Jurkat, Clone E6-1 (cell line): ENCODE measurements at places on chromosomes 1 and 21.

GRCh38 chr1:25757846-25758185 lies 42.2 kb upstream of the SELENON start:
- no peak for DNase-seq

DNA sequence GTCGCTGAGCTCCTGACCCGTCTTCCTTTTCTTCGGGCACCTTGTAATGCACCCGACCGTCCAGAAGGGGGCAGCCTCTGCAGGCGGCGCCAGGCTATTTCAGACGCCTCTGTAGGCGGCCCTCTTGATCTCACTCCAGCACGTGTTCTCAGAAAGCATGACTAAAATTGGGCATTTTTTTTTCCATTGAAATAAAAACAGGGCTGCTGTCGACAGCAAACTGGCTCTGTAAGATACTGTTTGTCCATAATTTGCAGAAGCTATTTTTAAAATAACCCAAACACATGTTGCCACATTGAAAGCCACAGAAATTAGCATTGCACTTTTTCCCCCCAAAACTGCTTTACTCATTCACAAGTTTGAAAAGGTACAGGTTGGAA lies 78.0 kb downstream of the STUM start:
- DNase-seq = peak; percentile 63

DNA sequence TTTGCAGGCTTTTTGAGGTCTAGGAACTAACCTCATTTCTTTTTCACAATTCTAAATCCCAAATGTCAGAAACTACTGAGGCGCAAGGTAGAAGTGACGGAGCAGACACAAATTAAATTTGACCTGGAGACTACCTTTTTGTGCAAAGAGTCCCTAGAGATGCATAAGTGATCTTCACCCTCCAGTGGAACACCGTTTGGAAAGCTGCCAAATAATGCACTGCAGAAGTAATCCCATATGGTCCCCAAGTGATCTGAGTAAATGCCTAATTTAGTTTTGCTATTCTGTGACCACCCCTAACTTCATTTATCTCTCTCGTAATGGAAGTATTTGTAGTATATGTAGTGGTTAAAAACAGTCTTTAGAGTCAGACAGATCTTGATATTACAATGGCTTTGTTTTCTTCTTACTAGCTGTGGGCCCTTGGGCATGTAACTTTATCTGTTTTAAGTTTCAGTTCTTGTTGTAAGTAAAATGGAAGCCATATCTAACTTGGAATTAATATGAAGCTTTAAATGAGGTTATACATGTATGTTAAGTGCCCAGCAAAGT lies 70.4 kb upstream of the IPO9 start:
- no peak for DNase-seq

- no peak for DNase-seq
These were observed 157.7 kb downstream of the TOMM20 start for GRCh38 chr1:234970731-234971476.

- DNase-seq = no peak
These were observed 47.0 kb downstream of the TSNAX start for GRCh38 chr1:231575472-231575871.

DNA sequence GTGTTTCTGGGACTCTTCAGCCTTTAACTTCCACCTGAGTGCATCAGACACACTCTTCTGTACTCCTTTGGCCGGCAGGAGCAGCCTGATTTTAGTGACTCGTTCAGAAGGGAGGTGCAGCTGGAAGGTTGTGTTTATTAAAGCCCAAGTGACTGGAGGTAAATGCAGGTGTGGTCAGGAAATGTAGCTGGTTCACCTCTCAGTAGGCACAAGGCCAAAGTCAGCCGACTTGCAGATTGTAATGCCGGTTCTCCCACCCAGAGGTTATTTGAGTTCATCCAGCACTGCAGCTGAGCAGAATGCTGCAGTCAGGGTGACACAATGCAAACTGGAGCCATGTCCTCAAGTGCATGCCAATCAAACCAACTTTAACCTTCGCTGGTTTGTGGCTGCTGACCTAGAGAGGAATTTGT lies 91.5 kb downstream of the SPATA46 start:
- DNase-seq = no peak

DNA sequence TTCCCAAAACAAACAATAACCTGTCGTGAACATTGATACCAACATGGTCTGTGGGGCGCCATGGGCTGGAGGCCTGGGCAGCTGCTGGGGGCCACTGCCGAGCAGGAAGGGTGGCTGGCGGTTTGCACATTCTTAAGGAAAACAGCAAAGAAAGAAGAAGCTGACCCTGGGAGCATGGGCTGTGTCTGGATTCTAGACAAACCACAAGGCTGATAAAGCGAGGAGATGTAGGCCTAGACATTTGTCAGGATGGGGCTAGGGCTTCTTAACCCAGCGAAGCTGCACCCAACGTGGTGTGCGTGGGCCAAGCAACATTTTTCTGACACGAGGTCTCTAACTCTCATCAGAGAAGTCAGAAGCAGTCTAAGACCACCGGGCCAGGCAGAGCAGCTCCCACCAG lies 322.1 kb upstream of the VAMP3 start:
- no peak for DNase-seq

- DNase-seq = no peak
These were observed 375.7 kb upstream of the CAMK1G start for GRCh38 chr1:209207701-209208286.

DNA sequence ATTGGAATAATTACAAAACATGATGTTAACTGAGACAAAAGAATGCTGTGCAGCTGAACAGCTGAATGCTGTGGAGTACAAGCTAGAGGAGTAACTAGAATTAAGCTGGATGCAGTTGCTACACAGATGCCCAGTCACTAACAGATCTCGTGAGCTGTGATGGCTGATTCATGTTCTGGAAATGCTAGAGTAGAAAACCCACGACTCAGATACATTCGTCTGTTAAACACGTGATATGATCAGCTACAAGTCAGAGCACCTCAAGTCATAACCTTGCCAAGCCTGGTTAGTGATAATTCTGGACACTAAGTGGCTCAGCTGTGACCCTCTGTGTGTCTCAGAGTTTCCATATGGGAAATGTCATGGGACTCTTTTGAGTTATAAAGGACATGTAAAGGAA lies 89.7 kb upstream of the ESRRG start:
- DNase-seq = no peak

- no peak for DNase-seq
These were observed 117.9 kb downstream of the SLC30A10 start for GRCh38 chr1:219810451-219810850.

DNA sequence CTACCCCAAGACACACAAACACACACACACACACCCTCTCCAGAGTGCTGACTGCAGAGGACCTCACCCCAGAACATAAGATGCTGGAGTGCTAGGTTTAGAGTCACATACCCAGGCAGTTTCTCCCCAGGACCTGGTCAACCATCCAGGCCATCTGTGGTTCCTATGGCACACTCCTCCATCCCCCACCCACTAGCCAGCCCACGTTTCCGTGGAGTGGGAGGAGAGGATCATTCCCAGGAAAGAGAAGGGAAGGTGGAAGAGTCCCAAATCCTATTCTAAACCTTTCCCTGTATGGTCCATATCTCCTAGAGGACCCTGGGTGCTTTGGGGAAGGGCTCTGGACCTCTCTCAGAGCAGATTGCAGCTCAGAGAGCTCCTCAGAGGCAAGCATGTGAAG lies 1.1 kb downstream of the KCNJ9 start:
- DNase-seq = no peak

DNA sequence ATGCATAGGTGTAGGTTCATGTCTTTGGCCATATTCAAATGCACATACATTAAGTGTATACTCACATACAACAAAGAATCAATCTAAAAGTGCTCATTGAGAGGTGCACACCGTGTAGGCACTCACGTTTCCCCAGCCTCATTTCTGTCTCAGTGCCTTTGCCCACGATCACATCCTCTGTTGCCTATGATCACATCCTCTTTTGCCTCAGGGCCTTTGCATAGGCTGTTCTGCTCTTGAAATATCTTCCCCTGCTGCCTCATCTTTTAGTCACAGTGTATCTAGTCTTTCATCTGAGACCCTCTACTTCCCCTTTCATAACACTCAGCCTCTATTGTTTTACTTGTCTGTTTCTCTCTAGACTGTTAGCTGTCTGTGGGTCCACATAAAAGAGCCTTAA lies 69.3 kb downstream of the FOXD2 start:
- no peak for DNase-seq

GRCh38 chr21:46452710-46453109 lies 6.0 kb upstream of the DIP2A start:
- no peak for DNase-seq

DNA sequence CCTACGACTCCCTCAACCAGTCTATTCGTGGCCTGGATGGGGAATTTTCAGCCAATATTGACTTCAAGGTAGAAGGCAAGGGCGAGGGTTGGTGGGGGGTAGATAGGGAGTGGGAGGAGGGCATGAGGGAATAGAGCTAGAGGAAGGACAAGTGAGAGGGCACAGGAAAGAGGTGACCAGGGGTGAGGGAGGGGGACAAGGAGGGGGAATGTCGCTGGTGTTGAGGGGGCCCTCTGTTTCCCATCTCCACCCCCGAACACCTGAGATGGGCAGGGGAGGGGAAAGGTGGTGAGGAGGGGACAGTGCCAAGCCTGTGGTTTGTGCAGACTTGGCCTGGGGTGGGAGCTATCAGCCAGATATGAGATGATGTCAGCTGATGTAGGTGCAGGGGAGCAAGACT lies 8.3 kb upstream of the ADAM15 start:
- DNase-seq = no peak

- DNase-seq = no peak
These were observed 1.8 kb upstream of the MTFR1L start for GRCh38 chr1:25817840-25818501.

DNA sequence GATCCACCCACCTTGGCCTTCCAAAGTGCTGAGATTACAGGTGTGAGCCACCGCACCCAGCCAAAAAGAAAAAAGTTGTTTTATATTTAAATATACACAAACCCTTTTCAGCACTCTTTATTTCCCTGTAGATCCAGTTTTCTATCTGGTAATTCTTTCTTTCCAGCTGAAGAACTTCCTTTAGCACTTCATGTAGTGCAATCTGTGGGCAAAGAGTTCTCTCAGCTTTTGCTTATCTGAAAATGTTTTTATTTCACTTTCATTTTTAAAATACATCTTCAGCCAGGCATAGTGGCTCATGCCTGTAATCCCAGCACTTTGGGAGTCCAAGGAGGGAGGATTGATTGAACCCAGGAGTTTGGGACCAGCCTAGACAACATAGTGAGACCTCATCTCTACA lies 28.5 kb upstream of the HYI start:
- no peak for DNase-seq

- no peak for DNase-seq
These were observed 55.0 kb downstream of the ELAVL4 start for GRCh38 chr1:50163680-50164079.

DNA sequence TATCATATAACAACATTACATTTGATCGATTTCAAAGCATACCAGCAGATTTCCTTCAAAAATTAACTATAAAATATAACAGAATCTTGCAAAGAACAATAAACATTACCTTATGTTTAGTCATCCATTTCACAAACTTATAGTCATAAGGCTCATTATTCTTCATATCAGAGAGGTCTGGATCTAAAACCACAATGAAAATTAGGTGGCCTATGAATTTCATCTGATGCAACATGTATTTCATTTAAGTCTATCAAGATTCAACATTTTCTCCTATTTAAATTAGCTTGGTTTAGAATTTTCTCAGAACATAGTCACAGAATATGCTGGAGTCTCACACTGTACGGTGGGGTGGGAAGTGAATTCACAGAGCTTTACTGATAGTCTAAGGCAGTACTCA lies 49.2 kb downstream of the KYAT3 start:
- no peak for DNase-seq

DNA sequence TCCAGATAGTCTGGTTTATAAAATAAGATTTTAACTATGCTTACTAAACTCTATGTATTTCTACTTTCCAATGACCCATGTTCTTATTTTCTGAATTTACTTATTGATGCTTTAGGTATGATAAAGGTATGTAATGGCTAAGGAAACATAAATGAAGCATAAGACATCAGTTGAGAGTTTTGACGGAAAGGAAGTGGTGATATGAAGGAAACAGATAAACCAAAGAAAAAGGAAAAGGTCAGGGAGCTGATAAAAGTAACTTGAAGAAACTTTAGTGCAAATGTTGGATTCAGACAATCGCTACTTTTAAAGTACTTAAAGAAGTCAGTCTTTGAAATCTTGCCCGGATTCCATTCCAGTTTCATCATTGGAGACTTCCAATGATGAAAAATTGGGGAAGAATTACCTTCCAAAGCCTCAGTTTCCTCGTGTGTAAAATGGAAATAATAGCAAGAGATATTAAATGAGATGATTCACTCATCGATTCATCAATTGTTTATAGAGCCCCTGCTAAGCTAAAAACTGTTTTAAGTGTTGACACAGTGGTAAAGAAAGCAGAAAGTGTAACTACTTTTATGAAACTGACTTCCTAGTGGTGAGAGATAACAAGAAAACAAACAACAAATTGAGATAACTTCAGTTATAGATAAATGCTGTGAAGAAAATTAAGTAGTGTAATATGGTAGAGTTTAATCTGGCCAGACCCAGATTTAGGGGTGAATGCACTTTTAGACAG lies 10.6 kb downstream of the PTPRC start:
- DNase-seq = no peak

DNA sequence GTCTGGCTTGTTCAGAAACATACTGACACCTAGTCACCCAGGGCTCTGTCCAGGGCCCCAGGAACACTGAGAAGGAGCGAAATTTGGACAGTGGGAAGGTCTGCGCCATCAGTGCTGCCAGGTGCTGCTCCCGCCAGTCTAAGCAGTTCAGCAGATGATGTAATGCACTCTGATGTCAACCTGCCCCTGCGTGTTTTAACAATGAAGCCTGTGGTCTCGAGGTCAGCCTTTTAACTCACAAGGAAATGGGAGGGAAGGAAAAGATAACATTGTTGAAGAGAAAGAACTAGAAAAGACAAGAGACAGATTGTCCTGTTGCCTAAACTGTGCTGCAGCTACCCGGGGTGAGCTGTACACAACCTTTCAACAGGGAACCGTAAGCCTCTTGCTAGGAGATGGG lies 126.6 kb upstream of the IFFO2 start:
- peak; percentile 24 for DNase-seq

- DNase-seq = no peak
These were observed 681 bp downstream of the B4GALT2 start for GRCh38 chr1:43979528-43980254.

DNA sequence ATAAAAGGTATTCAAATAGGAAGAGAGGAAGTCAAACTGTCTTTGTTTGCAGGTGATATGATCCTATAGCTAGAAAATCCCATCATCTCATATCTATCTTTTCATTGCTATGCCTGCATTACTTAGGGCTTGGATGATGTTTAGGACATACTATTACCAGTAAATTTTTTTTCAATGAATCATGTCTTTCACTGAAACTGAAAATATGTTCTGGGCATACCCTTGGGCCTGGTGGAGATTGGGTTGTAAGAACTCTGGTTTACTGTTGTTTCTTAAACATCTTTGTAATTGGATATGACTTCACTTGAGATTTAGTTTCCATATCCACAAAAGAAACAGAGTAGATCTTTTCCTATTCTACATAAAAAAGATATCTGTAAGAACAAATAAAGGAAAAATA lies 502.2 kb upstream of the PRMT6 start:
- no peak for DNase-seq

GRCh38 chr1:229643996-229644745 lies 18.1 kb downstream of the URB2 start:
- no peak for DNase-seq

GRCh38 chr1:156805766-156806511 lies 10.7 kb downstream of the SH2D2A start:
- DNase-seq = no peak

GRCh38 chr1:39305555-39305954 lies 101.1 kb downstream of the MACF1 start:
- no peak for DNase-seq

GRCh38 chr1:23122023-23122748 lies 46.5 kb downstream of the LUZP1 start:
- no peak for DNase-seq

GRCh38 chr1:232012773-232013386 lies 386.3 kb downstream of the DISC1 start:
- DNase-seq = no peak

- DNase-seq = no peak
These were observed 21.3 kb downstream of the ACOT11 start for GRCh38 chr1:54569339-54569738.
